ENCODE measurements at places on chromosomes 6 and 20.

DNA sequence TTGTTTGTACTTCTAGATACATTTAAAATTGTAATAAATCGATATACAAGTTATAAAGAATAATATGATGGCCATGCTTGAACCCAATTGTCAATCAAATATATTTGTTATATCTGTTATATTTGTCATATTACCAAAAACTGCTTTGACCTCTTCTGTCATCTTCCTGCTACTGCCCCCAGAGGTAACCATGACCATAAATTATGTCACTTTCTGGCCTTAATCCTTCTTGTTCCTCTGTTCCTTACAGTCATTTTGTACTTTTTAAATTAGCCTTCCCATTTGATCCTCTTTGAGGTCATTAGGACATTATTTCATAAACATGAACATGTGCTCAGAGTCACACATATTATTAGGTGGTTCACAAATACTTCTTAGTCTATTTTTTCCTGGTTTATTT is 124.7 kb downstream of the HFE start:
- no peak for DNase-seq

DNA sequence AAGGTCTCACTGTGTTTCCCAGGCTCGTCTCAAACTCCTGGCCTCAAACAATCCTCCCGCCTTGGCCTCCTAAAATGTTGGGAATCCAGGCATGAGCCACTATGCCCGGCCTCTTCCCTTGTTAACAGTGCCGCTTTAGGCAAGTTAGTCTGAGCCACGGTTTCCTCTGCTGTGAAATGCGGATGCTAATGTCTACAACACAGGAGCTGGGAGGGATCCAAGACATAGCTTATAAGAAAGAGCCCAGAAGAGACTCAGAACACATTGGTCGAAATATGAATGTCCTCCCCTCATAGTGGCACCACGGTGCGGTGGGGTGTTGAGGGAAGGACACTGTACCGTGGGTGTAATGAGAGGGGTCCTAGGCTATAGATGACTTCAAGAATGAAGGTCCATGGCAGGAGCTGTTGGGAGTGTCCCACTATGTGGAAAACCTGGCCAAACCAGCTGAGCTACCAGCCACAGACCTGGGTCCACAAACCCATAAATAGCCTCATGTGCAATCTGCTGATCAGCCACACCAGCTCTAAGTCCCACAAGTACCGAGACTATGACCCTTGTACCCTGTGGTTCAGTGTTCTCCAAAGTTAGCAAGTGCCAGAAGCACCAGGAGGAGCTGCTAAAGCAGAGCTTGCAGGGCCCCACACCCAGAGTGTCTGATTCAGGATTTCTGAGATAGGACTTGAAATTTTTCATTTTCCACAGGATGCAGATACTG is 57.8 kb upstream of the ZFAND3 start:
- no peak for DNase-seq

- no peak for DNase-seq
Observed at GRCh38 chr6:40074306-40075055, 140.2 kb upstream of the MOCS1 start.

GRCh38 chr6:15569035-15569995 is 93.5 kb downstream of the DTNBP1 start:
- no peak for DNase-seq

- no peak for DNase-seq
Observed at GRCh38 chr20:23939063-23939462, 49.5 kb downstream of the GGTLC1 start.

- DNase-seq: no peak
Observed at GRCh38 chr6:127146932-127147331, 28.5 kb downstream of the RSPO3 start.

DNA sequence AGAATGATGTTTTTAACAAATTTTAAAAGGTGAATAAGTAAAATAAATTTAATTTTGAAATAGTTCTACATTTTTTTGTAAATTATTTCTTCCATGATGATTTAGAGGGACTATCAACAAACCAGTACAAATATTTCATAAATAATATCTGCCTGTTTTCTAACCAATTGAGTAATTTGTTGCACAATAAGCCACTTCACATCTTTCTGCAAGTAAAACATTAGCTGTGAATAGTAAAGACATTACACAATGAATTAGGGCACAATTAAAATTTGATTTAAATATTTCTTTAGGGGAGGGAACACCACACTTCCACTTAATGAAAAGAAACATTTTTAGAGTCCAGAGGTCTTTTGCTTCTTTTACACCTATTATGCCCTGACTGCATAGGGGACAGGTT is 118.4 kb upstream of the PTPRK start:
- DNase-seq: no peak

GRCh38 chr20:53408691-53409446 is 184.8 kb downstream of the ZNF217 start:
- DNase-seq: no peak

GRCh38 chr6:22468256-22468965 is 101.0 kb upstream of the HDGFL1 start:
- DNase-seq: no peak

DNA sequence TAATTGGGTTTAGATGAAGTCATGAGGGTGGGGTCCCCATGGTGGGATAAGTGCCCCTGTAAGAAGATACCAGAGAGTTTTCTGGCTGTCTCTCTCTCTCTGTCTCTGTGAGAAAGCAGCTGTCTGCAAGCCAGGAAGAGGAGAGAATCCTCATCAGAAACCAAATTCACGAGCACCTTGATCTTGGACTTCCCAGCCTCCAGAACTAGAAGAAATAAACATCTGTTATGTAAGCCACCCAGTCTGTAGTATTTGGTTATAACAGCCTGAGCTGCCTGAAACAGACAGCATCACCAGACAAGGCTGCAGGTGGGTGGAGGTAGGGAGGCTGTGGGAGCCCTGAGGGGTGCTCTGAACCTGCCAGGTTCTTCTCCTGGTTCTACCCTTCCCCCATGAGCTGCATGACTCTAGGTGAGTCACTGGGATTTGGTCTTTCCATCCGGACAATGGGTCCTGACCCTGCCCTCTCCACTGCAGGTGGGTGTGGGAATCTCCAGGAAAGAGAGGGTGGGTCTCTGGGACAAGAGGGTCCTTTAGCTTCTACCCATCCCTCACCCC is 34.3 kb upstream of the VEGFA start:
- no peak for DNase-seq

GRCh38 chr20:37552415-37552814 is 24.7 kb upstream of the BLCAP start:
- DNase-seq: peak; percentile 37

- no peak for DNase-seq
Observed at GRCh38 chr6:9412951-9413559, 977.7 kb upstream of the SLC35B3 start.

DNA sequence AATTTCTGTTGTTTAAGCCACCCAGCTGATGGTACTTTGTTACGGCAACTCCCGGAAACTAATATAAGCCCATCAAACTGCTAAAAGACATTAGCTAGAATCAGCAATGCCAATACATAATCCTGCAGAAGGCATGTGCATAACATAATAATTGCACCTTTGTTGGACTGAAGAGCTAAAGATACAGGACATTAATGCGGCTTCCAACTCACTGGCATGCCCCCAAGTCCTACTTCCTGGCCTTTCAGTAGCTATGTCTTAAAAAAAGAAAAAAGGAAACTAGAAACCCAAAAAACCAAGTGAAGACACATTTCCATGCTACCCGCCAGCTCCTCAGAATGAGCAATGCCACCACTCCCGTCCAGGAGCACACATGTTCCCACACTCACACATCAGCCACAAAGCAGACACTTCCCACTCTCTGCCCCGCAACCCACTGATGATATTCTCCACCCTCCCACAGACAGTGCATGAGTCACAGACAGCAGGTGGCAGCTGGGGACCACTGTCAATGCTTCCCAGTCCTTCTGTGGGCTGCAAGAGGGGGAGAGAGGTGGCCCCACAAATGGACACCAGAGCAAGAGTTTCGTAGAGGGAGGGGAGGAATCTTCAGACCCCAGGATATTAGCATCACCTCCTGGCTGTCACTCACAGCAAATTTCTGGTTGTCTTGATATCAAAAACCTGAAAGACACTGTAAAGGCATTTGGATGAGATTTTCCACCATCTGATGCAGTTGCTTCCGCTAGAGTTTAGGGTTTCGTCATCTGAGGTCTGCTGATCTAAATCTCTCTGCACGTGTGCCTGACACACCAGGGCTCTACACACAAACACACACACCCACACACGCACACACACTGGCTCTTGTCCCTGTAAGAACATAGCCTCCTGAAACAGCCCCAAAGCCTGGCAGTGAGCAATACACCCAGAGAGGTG is 32.8 kb downstream of the GFOD1 start:
- peak; percentile 89 for DNase-seq

GRCh38 chr6:134908906-134909516 is 40.9 kb downstream of the ALDH8A1 start:
- peak; percentile 80 for DNase-seq

- no peak for DNase-seq
Observed at GRCh38 chr6:5736016-5736738, 270.5 kb downstream of the NRN1 start.

GRCh38 chr6:34950849-34951248 is 61.8 kb downstream of the ANKS1A start:
- DNase-seq: no peak

DNA sequence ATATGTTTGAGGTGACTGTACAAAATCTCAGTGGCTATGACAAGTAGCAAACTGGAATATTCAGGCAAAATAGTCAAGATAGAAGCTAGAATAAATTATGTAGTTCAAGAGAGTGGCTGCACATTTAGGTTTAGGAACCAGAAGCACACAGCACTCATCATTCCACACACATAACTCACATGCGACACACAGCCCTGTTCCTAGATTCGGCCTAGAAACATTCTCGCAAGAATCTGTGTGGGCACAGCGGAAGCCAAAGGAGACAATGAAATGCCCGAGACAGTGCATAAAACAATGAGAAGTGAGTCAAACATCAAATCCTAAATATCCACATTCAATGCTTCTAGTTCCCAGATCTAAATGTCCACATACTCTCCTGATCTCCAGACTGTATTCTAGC is 9.5 kb upstream of the SUPT3H start:
- no peak for DNase-seq

GRCh38 chr6:20979076-20979475 is 444.8 kb downstream of the CDKAL1 start:
- DNase-seq: no peak

All from Ammon's horn (tissue), 1 donor.